H1 (cell line): ENCODE measurements at places on chromosomes 12 and 14.
A peak's percentile ranks its signal among the peaks of the same experiment; 100 is the strongest.

- peaks cover 8% of the 10 kb centered on the region; the same call in 1 of the 2 replicates for H3K4me1 ChIP-seq
- H3K27me3 ChIP-seq = no peaks in the 10 kb centered on the region
- no peak overlapping the region for H3K27ac ChIP-seq
- no peak overlapping the region for H3K4me3 ChIP-seq
Observed at GRCh38 chr14:92965281-92965680, 42.3 kb downstream of the CHGA start.

DNA sequence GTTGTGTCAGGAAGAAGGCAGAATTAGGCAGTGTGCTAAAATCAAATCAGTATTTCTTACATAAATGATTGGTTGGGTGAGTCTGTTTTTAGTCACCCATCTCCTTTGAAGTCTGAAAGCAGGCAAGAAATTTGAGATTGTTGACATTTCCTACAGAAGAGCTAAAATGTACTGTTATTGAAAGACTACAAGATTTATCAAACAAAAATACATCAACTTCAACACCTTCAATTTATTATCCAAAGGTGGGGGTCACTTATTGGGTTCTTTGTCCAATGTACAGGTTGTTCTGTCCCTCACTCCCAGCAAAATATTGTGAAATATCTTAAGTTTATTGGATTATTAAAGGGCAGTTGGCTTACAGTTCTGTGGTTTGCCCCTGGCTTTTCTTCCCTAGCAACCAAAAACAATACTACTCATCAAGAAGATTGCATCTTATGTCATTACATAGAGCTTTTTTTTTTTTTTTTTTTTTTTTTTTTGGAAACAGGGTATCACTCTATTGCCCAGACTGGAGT is 20.6 kb upstream of the PKP2 start:
- H3K4me1 ChIP-seq = no peaks in the 10 kb centered on the region
- no peaks in the 10 kb centered on the region for H3K36me3 ChIP-seq
- no peaks in the 10 kb centered on the region for H3K27me3 ChIP-seq
- no peak for DNase-seq

GRCh38 chr14:28831126-28831525 is 64.5 kb downstream of the FOXG1 start:
- H3K27me3 ChIP-seq = no peaks in the 10 kb centered on the region
- no peak for DNase-seq
- no peaks in the 10 kb centered on the region for H3K36me3 ChIP-seq
- no peak overlapping the region for H3K4me3 ChIP-seq

DNA sequence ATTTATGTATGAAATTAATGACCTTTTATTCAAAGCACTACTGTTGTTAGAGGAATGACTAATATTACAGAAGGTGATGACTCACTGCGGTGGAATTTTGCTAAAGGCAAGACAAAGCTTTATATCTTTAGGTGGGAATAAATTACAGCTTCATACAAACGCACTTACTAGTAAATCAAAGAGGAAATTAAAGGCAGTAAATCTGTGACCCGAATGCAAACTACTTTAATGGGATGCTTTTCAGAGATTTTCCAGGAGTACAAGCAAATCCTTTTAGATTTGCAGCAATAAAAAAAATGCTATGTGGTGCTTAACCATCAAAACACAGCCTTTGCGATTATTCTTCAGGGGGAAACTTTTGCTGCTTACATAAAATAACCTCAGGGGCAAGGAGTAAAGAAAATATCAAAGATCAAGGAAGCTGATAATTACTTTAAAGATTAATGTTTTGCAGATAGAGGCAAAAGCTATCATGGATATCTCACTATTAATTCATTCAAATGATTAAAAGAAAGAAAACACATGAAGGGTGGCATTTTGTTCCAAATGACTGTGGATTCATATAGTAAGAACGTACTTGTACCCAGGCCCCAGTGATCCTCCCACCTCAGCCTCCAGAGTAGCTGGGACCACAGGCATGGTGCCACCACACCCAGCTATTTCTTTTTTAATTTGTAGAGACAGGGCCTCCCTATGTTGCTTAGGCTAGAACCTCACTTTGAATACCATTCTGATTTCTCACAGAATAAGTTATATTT is 98.9 kb downstream of the DENND5B start:
- no peaks in the 10 kb centered on the region for H3K4me1 ChIP-seq
- H3K27me3 ChIP-seq = no peaks in the 10 kb centered on the region
- H3K4me3 ChIP-seq = no peak overlapping the region

- no peaks in the 10 kb centered on the region for H3K27me3 ChIP-seq
- H3K4me1 ChIP-seq = no peaks in the 10 kb centered on the region
Observed at GRCh38 chr12:2259369-2259768, 206.6 kb downstream of the CACNA1C start.

DNA sequence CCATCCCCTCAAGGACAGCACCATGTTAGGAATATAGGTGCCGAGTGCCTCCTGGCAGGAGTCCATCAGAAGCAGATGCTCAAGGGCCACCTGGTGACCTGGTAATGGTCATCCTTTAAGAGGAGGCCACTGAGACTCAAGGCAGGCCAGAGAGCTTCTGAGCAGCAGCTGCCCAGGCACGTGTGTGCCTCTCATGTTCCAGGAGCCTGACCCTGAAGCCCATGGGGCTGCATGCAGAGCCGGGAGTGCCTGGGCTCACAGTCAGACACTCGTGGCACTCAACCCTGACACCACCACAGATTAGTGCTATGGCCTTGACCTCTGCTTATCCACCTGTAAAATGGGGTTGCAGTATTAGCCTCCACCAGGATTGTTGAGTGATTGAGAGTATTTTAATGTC is 45.6 kb downstream of the C14orf132 start:
- no peaks in the 10 kb centered on the region for H3K4me1 ChIP-seq
- no peaks in the 10 kb centered on the region for H3K27me3 ChIP-seq
- H3K27ac ChIP-seq = no peak overlapping the region
- no peak overlapping the region for H3K4me3 ChIP-seq

GRCh38 chr14:96881713-96882112 is 84.5 kb downstream of the VRK1 start:
- H3K27me3 ChIP-seq = no peaks in the 10 kb centered on the region
- H3K27ac ChIP-seq = no peak overlapping the region
- DNase-seq = no peak

DNA sequence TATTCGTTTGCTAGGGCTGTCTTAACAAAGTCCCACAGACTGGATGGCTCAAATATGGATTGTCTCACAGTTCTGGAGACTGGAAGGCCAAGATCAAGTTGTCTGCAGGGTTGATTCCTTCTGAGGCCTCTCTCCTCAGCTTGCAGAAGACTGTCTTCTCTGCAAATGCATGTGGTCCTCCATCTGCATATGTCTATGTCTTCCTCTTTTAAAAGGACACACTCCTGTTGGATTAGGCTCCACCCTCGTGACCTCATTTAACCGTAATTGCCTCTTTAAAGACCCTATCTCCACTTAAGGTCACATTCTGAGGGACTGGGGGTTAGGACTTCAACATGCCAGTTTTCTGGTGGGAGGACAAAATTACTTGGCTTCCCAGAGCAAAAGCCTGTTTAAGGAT is 123.3 kb downstream of the SLC38A6 start:
- peaks cover 37% of the 10 kb centered on the region for H3K4me1 ChIP-seq
- H3K27ac ChIP-seq = no peak overlapping the region
- no peaks in the 10 kb centered on the region for H3K27me3 ChIP-seq
- DNase-seq = no peak

DNA sequence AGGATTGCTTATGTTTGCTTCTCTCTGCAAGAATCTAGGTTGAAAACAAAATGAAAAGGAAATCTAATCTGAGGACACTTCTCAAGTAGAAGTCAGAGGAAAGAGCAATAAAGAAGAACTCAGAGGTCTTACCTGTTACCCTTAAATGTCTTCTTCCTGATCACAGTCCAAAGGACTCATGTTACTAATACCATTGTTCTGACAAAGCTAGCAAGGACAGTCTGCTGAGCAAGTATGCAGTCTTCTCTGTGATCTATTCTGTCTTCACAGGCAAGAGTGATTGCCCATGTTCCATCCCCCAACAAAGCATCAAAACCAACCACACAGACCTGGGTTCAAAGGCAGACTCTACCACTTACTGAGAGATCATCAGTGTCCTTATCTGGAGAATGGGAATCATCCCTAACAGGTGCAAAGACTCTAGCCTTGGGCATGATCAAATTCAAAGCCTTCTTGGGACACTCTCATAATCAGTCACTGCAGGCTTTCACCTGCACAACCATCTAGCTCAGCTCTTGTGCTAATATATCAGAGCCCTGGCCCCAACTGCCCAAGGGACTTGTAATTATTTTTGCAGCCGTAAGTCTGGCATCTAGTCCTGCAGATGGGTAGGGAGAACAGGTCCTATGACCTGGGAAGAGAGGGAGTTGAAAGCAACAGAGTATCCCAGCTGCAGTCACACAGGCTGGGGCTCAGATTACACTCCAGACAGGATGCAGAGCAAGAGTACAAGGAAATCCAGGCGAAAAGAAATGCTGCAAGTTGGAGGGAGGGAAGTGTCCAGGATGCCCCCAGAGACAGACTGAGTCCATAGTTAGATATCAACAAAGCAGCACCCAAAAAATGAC is 97.9 kb upstream of the NUDT4 start:
- no peaks in the 10 kb centered on the region for H3K4me1 ChIP-seq
- H3K4me3 ChIP-seq = no peak overlapping the region
- H3K36me3 ChIP-seq = no peaks in the 10 kb centered on the region
- DNase-seq = no peak
- H3K27ac ChIP-seq = no peak overlapping the region

GRCh38 chr14:94548131-94548998 is 12.9 kb upstream of the SERPINA4 start:
- no peaks in the 10 kb centered on the region; the same call in none of the 2 replicates for H3K4me1 ChIP-seq
- no peaks in the 10 kb centered on the region for H3K27me3 ChIP-seq
- no peaks in the 10 kb centered on the region for H3K36me3 ChIP-seq
- H3K4me3 ChIP-seq = no peak overlapping the region
- DNase-seq = no peak

- peaks cover 20% of the 10 kb centered on the region for H3K4me1 ChIP-seq
- no peak for DNase-seq
- no peaks in the 10 kb centered on the region for H3K27me3 ChIP-seq
- H3K4me3 ChIP-seq = no peak overlapping the region
- peak overlapping the region; percentile 11; the same call in 1 of the 2 replicates for H3K27ac ChIP-seq
Observed at GRCh38 chr12:121574025-121574424, 6.8 kb downstream of the KDM2B start.

GRCh38 chr12:121325922-121326396 is 26.3 kb downstream of the ANAPC5 start:
- H3K4me1 ChIP-seq = no peaks in the 10 kb centered on the region
- peaks cover 17% of the 10 kb centered on the region; the same call in 1 of the 2 replicates for H3K36me3 ChIP-seq
- no peaks in the 10 kb centered on the region for H3K27me3 ChIP-seq
- no peak overlapping the region for H3K27ac ChIP-seq
- DNase-seq = no peak

DNA sequence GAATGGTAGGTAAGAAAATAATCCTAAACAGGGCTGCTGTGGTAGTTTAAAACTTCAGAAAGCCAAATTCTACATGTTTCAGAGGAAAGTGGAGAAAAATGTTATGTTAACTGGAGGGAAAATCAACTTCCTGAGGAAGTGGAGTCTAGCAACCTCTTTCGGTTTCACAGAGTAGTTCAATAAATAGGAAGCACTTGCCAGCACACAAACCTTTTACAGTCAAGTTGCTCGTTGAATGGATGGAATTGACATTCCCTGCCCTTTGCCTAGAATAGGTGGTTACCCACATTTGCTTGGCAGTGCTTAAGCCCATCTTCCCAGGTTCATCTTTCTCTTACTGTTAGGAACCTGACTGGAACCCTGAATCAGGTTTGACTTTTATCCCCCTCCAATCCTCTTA is 15.9 kb downstream of the ANKRD13A start:
- DNase-seq = no peak
- no peak overlapping the region for H3K4me3 ChIP-seq
- H3K4me1 ChIP-seq = no peaks in the 10 kb centered on the region

DNA sequence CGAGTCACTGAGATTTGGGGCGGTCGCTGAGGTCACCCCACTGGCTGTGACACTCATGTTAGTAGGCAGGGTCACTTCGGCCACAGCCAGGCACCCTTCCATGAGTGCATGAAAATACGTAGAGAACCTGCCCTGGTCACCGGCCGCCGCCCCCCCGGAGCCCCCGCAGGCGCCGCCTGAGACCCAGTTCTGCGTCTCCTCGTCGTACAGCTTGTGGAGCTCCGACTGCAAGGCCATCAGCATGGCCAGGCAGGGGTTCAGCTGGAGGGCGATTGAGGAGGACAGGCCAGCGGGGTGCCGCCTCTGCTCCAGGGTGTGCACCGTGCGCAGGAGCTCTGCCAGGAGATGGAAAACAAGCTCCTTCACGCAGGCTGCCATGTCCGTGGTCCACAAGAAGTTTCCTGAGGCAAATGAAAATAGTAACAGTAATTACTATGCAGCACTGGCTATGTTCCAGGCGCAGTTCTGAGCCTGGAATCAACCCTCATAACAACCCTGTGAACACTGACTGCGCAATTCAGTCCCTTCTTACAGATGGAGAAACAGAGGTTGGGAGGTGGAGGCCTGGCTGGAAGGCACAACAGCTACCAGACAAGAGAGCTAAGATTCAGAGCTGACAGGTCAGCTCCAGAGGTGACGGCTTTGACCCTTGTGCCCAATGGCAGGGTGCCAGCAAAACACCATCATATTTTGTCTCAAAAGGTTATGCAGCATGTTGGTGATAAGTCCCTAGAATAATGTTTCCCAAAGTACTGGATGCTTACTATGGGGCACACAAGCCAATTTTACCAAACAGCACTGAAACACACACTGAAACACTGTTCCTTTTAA is 59.9 kb downstream of the TRAFD1 start:
- H3K4me1 ChIP-seq = peaks cover 9% of the 10 kb centered on the region
- H3K27me3 ChIP-seq = no peaks in the 10 kb centered on the region
- H3K4me3 ChIP-seq = no peak overlapping the region
- H3K27ac ChIP-seq = no peak overlapping the region
- H3K36me3 ChIP-seq = peaks cover 8% of the 10 kb centered on the region; the same call in 1 of the 2 replicates

GRCh38 chr12:48263617-48264016 is 60.5 kb upstream of the OR10AD1 start:
- H3K4me1 ChIP-seq = no peaks in the 10 kb centered on the region
- no peak overlapping the region for H3K27ac ChIP-seq
- DNase-seq = no peak
- no peak overlapping the region for H3K4me3 ChIP-seq
- H3K27me3 ChIP-seq = no peaks in the 10 kb centered on the region

- no peak overlapping the region for H3K27ac ChIP-seq
- DNase-seq = no peak
- H3K4me1 ChIP-seq = no peaks in the 10 kb centered on the region
- H3K27me3 ChIP-seq = no peaks in the 10 kb centered on the region
- no peak overlapping the region for H3K4me3 ChIP-seq
Observed at GRCh38 chr12:14619741-14620501, 52.2 kb upstream of the PLBD1 start.

DNA sequence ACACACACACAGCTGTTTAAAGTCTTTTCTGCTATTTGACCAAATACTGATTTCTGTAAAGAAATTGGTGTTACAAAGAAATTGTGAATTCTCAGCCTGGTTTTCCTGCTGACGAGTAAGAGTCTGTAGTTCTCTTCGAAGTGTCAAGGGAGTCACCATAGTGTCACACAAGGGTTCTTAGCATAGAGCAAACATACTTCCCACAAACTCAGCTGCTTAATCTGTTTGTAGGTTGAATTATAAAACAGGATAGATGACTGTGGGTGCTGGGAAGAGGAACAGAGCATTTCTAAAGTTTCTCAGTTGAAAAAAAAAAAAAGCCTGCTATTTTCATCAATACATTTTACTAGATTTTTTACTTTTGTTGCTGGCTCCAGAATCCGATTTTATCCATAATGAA is 82.9 kb downstream of the FOXA1 start:
- no peaks in the 10 kb centered on the region for H3K27me3 ChIP-seq
- no peak for DNase-seq
- no peak overlapping the region for H3K27ac ChIP-seq
- H3K4me1 ChIP-seq = no peaks in the 10 kb centered on the region
- H3K36me3 ChIP-seq = no peaks in the 10 kb centered on the region
